ENCODE measurements at places on chromosomes 5 and 9.

DNA sequence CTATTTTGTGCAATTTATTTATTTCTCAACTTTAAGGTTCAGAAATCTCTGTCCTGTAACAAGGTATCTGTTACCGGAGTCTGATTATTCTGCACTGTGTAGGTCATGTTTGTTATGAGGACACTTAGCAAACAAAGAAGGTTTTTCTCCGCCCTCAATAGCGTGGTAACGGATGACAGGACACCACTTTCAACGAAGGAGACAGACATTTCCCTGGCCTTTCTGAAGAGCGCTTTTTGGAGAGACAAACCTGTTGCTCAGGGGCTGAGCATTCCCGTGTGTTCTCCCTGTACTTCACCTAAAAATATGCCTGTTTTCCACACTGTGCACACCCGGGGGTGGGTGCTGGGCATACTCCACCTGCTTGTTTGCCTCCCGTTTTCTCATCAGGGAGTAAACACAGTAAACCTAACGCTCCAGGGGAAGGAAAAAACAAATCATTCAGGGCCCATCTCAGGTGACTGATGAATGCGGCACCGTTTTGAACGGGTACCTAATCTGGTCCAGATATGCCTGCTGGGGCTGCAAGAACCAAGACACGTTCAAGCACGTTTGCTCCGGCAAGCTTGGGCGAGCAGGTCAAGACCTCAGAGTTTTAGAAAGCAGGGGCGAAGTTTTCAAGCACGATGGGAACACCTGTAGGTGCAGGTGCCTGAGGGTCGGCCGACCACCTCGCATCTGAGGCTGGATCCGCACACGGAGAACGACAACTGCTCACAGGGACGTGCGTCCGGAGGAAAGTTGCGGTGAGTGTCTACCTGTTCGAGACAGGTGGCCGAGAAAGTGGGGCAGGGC is 859 bp downstream of the RETREG1 start:
- DNase-seq = no peak

GRCh38 chr5:44051591-44051990 is 337.6 kb downstream of the FGF10 start:
- DNase-seq = no peak

DNA sequence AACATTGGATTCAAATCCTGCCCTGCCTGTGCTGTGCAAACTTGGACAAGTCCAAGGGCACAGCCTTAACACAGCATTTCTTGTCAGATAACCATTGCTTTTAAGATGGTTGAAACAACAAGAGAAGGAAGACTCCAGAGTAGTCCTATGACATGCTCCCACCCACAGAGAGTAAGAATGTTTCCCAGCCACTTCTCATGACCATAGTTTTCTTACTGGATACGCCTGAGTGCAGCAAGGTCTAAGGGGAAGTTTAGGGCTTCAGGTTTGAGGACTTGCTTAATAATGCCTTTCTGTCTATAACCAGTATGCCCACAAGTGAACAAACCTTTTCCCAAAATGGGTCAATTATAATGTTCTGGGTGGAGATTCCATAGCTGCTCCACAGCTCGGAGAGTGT is 126.4 kb downstream of the SLF1 start:
- DNase-seq = no peak

DNA sequence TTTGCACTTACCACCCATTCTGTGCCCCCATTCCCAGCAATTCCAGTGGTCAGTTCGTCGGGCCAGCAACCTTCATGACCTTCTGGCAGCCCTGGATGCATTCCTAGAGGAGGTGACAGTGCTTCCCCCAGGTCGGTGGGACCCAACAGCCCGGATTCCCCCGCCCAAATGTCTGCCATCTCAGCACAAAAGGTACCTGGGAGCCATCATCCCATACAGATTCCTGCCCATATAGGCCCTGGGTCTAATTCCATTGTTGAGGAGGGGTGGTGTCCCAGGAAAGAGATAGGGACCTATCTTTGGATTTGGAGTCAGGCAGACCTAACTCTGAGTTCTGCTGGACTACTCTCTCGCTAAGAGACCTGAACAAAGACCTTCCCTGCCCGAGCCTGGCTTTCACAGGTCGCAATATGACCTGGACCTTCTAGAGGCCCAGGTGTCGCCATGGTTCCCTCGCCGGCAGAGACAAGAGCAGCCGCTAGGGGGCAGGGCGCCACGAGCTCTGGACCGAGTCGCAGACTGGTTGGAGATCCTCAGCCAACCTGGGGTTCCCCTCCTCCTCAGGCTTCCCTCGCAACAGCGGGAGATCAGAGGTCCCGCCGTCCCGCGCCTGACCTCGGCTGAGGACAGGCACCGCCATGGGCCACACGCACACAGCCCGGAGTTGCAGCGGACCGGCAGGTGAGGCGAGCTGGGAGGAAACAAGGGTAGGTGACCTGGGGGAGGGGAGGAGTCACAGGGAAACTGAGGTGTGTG is 3.1 kb downstream of the SLC4A9 start:
- DNase-seq = no peak

DNA sequence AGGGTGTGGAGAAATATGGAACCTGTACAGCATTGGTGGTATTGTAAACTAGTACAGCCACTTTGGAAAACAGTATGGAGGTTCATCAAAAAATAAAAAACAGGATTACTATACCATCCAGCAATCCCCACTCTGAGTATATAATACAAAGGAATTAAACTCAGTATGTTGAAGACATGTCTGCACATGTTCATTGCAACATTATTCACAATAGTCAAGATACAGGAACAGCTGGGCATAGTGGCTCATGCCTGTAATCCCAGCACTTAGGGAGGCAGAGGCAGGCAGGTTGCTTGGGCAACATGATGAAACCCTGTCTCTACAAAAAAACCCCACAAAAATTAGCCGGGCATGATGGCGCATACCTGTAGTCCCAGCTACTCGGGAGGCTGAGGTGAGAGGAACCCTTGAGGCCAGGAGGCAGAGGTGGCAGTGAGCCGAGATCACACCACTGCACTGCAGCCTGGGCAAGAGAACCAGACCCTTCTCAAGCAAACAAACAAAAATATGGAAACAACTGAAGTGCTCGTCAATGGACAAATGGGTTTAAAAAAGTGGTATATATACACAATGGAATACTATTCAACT is 63.6 kb downstream of the TMEM174 start:
- no peak for DNase-seq

- peak; percentile 45 for DNase-seq
These were observed 7.0 kb downstream of the IGFBPL1 start for GRCh38 chr9:38417003-38417945.

GRCh38 chr5:35430381-35431162 is 187.1 kb upstream of the SPEF2 start:
- no peak for DNase-seq
